ENCODE measurements at places on chromosomes 13 and 19.

GRCh38 chr19:46287585-46287984, 9.3 kb upstream of the HIF3A start:
- DNase-seq = no peak

DNA sequence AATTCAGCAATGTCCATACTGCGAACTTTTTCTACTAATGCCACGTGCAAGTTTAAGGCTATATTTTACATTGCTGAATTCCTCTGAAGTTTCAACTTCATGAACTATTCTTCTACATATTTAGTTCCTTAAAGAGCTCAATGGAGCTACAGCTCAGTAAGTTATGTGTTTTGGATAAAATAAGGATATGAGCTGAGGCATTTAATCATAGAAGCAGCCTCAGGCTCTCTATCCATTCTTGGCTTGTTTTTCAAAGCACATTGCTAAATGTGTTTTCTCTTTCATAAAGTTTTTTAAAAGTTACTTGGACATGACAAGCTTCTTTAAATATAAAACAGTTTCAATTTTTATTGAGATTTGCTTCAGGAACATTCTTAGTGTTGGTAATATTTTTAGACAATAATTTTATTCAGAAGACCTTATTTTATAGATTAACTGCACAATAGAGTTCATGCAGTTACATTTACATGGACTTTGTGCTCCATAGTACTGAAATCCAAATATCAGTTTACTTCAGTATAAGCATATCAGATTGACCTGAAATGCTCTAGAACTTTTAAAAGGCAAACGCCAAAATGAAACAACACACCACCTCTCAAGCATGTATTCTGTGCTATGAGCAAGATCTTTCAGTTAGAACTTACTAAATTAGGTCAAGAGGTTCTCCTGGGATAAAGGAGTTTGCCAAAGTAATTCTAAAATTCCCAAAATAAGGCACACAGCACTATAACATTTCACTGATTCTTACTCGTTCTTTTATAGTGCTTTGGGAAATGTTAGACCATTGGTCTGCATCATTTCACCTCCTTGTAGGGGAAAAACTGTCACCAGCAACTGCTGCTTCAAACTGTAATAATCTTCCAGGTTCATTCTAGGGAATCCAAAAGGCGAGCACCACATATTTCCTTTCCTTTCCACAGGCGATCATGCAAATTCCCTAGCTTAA, 275.5 kb downstream of the ENOX1 start:
- DNase-seq = no peak

GRCh38 chr13:24502533-24503378, 9.8 kb downstream of the PARP4 start:
- no peak for DNase-seq

- peak; percentile 4 for DNase-seq
Measured at GRCh38 chr19:20661150-20661819, at the start of gene ZNF626. Gene ZNF626 (minus strand): TSS chr19:20661571. CDS start chr19:20661446, 125 bp downstream.

- DNase-seq = no peak
Measured at GRCh38 chr13:50740052-50740741, 103.3 kb downstream of the DLEU7 start.

DNA sequence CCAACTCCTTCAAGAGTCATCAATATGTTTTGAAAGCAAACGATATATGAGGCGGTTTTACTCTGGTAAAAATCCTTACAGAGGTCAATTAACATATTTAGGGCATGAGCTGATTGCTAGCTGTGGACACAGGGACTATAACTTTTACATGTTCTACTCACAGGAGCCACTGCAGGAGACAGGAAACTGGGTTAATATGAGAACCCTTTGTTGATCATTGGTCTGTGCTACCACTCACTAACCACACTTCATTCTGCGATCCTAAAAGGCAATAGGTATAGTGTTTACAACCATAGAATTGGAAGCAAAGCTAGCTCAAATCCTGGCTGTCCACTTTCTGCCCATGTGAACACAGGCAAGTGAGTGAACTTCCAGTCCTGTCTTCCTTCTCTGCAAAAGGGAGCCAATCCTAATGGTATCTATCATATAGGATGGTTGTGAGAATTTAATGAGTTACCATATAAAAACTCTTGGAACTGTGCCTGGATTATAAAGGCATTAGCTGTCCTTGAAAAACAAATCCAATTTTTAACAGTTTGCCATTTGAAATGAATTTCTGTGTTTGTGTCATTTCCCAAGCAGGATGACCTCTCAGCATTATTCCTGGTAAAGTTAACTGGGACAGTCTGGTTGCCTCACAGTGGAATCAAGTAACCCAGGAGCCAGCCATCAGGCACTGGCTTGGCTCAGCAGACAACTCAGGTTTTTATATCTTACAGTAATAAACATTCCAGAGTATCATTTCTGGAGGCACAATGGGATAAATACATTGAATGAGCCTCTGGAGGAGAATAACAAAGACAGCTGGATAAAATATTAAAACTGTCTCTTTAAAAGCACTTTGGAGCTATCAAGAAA, 29.8 kb upstream of the RAP2A start:
- DNase-seq = no peak

- no peak for DNase-seq
Measured at GRCh38 chr13:82833923-82834322, 1048.4 kb downstream of the SLITRK1 start.

- DNase-seq = no peak
Measured at GRCh38 chr13:37338726-37339385, 233.4 kb upstream of the CSNK1A1L start.

DNA sequence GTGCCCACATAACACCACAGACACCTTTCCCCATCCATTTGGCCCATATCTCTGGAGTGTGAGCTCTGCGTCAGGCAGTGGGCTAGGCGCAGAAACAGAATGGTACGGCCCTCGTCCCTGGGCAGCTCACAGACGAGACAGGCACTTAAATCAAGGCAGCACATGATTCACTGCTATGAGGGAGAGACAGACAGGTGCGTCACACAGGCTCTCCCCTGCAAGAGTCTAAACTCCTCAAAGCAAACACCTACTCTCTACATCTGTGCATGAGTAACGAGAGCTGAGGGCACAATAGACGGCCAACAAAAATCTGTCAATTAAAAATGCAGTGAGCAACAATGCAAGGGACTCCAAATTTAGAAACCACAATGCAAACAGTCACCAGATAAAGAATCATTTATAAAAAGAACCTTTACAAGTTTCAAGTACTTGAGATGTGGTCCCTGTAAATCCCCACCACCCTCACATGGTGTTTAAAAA, 348.9 kb downstream of the UQCRFS1 start:
- no peak for DNase-seq

DNA sequence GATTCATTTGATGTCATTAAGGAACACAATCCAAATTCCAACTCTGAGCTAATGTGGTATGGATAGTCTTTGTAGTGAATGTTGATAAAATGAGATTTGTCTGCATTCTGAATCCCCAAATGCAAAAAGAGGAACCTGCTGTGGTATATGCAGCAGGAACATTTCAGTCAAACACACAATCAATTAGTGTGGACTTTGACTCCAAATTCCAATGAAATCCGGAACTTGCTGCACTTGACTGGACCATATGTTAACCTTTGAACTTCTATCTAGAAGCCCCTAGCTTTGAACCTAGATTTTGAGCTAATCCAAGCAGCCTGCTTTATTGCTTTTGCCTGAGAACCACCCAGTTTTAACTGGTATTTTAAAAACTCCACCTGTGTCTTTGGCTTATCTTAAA, 341.3 kb downstream of the SPRY2 start:
- DNase-seq = no peak

DNA sequence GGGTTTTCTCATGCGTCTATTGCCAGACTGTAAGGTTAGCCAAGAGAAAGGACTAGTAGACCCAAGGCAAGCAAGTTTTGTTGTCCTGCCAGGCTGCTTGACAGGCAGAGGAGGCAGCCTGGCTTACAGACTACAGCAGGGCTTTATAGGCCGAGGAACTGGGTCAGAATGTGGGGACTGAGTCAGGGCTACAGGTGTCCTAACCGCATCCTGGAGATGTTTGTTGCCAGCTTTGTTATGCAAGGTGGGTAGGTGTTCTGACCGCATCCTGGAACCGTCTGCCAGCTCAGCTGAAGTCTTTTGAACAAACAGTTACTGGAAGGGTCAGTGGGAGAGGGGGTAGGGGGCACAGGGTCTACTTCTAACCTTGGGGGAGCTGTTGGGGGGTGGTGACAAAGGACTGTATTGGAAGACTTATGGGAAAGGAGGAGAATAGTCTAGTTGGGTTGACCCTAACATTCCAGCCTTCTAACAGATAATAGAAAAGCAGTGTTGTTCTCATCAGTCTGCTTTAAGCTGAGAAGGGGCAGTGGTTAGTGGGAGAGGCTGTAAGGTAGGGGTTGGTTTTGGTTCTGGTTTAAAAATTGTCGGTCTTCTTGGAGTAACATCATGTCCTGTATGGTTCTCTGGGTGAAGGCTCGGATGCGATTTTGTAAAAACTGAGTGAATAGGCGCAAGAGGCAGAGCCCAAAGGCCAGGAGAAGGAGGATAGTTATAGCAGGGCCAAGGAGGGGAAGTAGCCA, 913.8 kb upstream of the SLITRK5 start:
- no peak for DNase-seq

- no peak for DNase-seq
Measured at GRCh38 chr19:15398501-15399233, 19.1 kb upstream of the AKAP8 start.

GRCh38 chr13:40096357-40096901, 441.0 kb downstream of the COG6 start:
- no peak for DNase-seq

DNA sequence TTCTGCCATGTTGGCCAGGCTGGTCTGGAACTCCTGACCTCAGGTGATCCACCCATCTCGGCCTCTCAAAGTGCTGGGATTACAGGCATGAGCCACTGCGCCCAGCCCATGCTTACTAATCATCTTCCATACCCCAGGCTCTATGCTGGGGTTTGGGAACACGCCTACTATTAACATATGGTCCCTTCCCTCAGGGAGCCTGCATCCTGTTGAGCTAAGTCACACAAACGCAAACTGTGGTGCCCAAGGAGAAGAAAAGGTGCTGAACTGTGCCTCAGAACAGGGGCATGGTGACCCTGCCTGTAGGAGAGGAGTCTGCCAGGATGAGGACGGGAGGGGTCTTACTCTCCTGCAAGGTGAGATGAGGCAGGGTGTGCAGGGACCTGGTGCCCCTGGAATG, 5.6 kb downstream of the MICOS13 start:
- no peak for DNase-seq

- no peak for DNase-seq
Measured at GRCh38 chr19:14559916-14560775, 11.7 kb downstream of the NDUFB7 start.

- no peak for DNase-seq
Measured at GRCh38 chr13:98528663-98529064, 48.2 kb downstream of the STK24 start.

GRCh38 chr13:81116461-81117282, 775.7 kb upstream of the SPRY2 start:
- DNase-seq = no peak

GRCh38 chr13:25725104-25725503, 326.7 kb downstream of the SHISA2 start:
- no peak for DNase-seq

- no peak for DNase-seq
Measured at GRCh38 chr13:49020940-49021553, 45.3 kb downstream of the FNDC3A start.

DNA sequence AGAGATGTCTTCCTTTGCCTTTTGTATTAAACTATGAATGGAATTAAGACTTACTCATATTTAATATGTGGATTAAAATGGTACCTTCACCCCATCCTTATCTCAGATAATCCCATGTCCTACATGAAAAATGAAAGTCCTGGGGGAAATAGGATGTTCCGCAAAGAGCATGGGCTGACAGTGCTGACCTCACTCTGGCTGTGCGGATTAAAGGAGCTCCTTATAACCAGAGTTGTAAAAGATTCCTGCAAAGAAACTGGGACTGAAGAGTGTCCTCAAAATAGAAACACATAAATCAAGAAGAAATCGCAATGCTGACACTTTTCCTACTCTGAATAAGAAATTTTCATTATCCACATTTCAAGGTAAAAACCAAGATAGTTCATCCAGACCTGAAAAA, 384.5 kb downstream of the LIG4 start:
- no peak for DNase-seq

DNA sequence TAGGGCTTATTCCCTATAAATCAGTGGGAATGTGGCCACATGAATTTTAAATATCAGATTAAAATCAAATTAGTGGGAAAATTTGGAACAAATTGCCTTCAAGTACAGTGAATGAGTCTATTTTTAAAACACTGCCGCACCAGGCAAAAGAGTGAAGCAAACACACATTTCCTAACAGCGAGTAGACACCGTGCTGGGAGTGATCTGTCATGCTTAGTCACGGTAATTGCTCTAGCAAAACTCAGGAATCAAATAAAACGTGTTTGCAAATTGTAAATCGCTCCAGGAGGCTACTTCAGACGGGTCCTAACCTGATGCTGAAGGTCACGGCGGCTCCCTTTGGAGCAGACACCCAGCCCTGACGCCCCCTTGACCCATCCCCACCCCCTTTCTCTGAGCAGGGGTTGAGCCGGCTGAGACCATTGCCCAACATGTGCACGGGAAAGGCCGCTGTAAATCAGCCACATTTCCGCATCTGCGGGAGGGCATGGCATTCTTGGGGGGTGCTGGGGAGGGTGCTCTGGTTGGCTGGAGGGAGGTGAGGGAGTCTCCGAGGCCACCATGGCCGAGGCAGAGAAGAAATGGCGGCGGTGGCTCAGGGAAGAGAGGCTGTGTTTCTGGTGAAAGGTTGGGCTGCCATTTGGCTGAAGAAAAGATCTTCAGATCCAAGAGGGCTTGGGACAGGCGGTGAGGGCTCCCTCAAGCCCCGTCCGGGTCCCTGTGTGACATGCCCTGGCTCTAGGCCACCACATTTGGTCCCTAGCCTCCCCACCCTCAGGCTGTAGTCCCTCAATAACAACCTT, 8.9 kb downstream of the CEBPA start:
- DNase-seq = no peak
